ENCODE measurements at places on chromosomes 12 and 14.

DNA sequence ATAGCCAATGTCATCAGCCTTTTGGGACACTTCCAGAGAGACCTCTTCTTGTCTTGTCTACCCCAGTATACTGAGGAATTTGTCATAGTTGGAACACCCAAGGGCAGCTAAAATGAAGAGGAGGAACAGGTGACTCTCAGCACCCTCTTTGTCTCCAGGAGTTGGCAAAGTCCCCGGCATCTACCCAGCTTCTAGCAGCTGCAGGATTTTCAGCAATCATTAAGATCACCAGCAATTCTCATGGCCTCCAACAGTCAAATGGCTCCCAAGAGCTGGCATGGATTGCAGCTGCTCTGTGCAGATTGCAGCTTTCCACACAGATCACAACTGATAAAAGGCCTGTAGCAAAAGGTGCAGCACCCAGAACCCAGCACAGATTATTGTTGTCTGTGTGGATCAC lies 32.9 kb downstream of the RERGL start:
- DNase-seq: no peak

- peak; percentile 85 for DNase-seq
Observed at GRCh38 chr12:50074936-50075807, 10.0 kb upstream of the SMARCD1 start.

GRCh38 chr12:47894068-47894467 lies 10.7 kb downstream of the VDR start:
- DNase-seq: no peak

GRCh38 chr14:76997257-76997970 lies 31.1 kb downstream of the IRF2BPL start:
- no peak for DNase-seq
